ENCODE measurements at places on chromosomes 13 and 19.
A peak's percentile ranks its signal among the peaks of the same experiment; 100 is the strongest.

DNA sequence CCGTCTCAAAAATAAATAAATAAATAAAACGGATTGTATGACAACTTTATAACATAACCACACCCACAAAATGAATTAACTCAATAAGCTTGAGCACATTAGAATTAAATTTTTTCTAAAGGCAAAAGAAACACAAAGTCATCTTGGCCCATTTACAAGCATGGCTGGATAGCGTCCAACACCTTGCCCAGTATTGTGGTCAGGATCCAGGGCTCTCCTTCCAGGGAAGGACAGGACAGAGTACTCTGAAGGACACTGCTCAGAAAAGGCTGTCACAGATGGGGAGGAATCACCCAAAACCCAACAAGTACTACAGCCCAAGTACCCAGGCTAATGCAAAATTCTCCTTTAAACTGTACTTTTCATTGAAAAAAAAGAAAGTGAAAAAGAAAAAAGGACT is 27.1 kb downstream of the SUGP2 start:
- DNase-seq = peak; percentile 29

DNA sequence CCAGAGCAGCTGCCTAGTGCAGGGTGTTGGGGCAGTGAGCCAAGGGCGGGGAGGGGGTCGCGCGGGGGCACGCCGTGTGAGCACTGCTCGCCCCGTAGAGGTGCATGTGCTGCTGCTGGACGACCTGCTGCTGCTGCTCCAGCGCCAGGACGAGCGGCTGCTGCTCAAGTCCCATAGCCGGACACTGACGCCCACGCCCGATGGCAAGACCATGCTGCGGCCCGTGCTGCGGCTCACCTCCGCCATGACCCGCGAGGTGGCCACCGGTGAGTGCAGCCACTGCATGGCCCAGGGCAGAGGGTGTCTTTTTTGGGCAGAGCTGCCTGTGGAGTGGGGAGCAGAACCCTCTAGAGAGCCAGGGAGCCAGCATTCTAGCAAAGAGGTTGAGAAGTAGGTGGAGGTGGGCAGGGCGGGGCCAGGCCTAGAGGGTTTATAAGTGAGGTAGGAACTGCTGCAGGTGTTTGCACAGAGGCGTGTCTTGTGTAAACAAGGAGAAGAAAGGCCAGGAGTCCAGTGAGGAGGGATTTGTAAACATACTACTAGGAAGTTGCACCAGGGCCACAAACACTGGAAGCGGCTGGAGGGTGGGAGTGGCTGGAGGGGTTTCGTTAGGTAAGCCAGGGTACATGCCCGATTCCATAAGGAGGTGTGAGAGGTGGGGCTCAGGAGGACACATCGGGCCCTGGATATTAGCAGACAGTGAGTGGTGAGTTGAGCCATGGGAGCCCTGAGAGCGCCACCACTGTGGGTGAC is 21.3 kb downstream of the ARHGEF1 start:
- DNase-seq = no peak

- DNase-seq = peak; percentile 77
Observed at GRCh38 chr13:113153810-113154748, 4.4 kb upstream of the PROZ start.

- DNase-seq = peak; percentile 60
Observed at GRCh38 chr19:925087-925525, 729 bp upstream of the ARID3A start.

- DNase-seq = no peak
Observed at GRCh38 chr13:107512551-107512950, 702.8 kb downstream of the LIG4 start.

- peak; percentile 55 for DNase-seq
Observed at GRCh38 chr13:98761126-98761985, 8.9 kb upstream of the SLC15A1 start.

DNA sequence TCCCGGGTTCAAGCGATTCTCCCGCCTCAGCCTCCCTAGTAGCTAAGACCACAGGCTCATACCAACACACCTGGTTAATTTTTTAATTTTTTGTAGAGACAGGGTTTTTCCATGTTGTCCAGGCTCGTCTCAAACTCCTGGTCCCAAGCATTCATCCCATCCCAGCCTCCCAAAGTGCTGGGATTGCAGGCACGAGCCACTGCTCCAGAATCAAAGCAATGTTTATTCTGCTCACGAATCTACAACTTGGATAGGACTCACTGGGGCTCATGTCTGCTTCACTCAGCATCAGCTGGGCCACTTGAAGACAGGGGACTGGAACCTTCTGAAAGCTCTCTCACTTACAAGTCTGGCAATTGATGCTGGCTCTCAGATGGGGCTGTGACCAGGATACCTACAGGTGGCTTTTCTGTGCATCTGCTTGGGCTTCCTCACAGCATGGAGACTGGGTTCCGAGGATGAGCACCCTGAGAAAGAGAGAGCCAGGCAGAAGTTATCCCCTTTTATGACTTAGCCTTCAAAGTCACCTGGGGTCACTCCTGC is 8.2 kb upstream of the ZNF792 start:
- DNase-seq = no peak

DNA sequence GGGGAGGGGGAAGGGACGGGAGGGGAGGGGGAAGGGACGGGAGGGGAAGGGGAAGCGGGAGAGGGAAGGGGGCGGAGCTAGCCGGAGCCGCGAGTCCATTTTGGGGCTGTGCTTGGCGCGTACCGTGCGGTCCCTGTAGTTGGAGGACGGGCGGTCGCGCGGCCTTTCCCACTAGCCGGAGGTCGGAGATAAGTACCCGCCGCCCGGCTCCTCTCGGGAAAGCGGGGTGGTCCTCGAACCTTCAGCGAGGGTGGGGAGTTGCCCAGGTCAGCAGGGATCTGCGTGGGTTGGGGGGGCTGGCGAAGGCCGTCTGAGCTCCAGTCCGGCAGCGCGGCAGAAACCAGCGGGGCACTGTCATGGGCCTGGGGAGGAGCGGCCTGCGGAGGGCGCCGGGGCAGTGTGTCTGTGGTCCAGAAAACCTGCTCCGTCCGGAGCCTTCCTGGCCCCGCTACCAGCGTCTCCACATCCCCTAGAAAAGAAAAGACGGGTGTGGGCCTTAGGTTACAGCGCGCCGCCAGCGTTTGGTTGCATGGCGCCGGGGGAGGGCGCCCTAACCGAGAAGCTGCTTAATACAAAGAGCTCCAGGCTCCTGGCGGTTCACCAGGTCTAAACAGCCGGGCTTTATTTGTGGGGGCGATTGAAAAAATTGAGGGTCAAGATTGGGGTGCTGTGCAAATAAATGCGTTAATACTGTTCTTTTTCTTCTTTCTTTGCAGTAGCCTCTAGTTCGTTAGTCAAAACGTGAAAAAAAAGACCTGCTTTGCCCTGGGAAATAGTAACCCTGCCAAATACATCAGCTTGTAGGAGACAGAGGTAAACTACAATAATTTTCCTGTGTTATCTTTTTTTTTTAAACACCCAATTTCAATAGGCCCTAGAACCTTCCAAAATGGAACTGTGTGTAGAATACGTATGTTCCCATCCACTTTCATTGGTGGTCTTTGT is at the start of gene TRIM13:
Gene TRIM13 (plus strand): TSS at position 92 of the 945 bp plus-strand sequence. CDS start 14,899 bp downstream, outside the sequence.
- DNase-seq = peak; percentile 89

DNA sequence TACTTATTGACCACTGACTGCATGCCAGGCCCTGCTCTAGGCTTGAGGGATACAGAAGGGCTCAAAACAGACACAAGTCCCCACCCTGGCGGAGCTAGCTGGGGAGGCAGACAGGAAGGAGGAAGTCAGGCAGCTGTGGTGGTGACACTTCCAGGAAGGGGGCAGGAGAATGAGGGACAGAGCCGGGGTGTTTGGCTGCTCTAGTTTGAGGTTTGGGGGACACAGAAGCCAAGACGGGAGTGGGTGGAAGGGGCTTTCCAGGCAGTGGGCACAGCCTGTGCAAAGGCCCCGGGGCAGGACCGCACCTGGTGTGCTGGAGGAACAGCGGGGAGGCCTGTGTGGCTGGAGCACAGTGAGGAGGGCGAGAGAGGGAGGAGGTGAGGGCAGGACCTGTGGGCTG is 4.0 kb downstream of the MRPL54 start:
- DNase-seq = no peak

DNA sequence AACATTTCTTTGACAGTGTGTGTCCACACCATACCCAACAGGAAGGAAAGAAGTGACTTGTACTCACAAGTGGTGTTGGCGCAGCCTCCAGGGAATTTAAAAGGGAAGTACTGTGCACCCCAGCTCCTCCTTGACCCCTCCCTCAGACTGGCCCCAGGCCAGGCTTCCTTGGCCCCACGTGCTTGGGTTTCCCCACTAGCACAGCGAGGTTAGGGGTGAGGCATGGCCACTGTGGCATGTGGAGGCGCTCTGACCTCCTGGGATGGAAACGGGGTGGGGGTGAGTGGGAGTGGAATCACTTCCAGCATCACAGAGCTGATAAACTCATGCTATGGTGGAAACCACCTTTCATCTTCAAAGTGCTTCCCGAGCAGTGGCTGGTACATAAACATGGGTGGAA is 168.6 kb downstream of the ZNF536 start:
- no peak for DNase-seq

DNA sequence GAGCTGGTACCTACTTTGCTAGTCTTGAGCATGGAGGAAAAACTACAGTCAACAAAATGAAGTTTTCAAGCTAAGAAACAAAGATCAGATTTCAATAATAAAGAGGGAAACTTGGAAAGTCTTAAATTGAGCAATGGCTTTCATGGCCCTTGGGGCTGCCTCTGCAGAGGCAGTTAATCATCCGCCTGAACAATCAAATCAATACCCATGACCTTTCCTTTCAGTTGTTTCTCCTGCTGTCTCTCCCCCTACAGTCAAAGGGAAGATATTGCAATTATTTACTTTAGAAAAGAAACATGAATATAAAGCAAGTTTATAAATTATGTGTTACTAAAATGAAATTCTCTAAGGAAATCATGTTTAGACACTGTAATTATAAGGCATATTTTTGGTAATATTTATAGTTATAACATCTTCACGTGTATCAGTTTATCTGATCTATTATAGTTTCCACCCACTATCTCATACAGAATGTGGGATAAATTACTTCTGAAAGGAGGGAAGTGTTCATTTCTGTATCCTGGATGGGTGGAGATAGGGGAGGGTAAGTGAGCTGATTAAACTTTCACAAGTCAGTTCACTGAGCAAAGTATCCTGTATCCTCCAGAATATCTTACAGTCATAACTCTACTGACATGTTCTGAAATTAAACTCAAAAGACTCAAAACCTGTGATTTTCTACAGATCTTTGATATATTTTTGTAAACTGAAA is 72.4 kb upstream of the TSC22D1 start:
- peak; percentile 14 for DNase-seq

- DNase-seq = no peak
Observed at GRCh38 chr19:1267477-1268225, 1.5 kb upstream of the CIRBP start.

DNA sequence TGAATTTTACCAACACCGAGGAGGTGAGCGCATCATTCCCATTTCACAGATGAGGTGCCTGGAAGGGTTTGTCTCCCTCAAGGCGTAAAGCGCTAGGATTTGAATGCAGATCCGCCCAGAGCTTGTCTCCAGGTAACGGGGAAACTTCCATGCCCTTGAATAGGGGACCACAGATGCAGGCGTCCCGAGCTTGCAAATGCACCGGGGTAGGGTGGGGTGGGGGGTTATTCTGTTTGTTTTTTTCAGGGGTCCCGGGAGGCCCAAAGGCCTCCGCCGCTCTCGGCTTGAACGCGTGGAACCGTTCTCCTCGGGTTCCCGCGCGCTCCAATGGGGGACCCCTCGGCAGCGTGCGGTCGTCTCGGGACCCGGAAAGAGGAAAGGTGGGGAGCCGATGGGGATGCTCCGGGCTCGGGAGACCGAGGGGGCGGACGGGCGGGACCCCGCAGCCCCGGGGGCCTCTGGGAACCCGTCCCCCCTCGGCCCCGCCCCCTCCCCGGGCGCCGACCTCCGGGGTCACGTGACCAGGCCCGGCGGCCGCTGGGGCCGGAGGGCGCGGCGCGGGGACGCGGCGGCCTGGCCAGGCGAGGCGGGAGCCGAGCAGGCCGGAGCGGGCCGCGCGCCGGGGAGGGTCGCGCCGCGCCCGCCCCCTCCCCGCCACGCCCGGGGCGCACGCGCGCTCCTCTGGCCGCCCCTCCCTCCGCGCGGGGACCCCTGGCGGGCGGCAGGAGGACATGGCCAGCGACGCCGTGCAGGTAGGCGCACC is at the start of gene PKN1:
Gene PKN1 (plus strand): TSS at position 516 of the 763 bp plus-strand sequence. CDS start 216 bp downstream, at position 732.
- peak; percentile 56 for DNase-seq

GRCh38 chr19:55649268-55650125 is 1.5 kb downstream of the CCDC106 start:
- no peak for DNase-seq

DNA sequence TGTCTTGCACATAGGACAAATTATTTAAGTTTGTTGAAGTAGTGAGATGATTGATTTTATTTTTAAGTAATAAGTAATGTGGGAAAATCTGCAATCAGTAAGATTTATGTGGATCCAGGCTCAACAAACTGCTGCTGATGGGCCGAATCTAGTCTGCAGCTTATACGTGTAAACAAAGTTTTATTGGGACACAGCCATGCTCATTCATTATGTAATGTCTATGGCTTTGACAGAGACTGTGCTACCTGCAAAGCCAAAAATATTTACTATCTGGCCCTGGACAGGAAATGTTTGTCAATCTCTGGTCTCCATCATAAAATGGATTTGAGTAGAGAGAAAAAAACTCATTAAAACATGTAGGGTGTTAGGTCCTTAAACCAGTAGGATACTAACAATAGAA is 728.0 kb downstream of the GPC5 start:
- DNase-seq = no peak

DNA sequence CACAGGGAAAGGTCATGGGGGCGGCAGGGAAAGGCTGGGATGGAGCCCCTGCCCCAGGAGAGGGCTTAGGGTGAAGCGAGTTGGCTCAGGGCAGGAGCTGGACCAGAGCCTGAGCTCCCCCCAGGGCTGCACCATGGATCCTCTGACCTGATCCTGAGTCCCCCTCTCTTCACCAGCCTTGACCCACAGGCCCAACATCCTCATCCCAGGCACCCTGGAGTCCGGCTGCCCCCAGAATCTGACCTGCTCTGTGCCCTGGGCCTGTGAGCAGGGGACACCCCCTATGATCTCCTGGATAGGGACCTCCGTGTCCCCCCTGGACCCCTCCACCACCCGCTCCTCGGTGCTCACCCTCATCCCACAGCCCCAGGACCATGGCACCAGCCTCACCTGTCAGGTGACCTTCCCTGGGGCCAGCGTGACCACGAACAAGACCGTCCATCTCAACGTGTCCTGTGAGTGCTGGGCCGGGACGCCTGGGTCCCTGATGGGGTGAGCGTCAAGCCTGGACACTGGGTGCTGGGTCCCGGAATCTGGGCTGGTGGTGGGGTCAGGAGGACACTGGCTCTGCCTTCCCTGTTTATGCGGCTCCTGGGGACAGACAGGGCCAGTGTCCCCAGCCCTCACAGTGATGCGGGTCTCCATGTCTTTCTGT is 842 bp downstream of the SIGLEC9 start:
- DNase-seq = no peak

GRCh38 chr13:71854401-71854800 is 12.6 kb downstream of the DACH1 start:
- DNase-seq = no peak

- DNase-seq = no peak
Observed at GRCh38 chr13:94617389-94618000, 15.8 kb downstream of the GPR180 start.

GRCh38 chr13:67258482-67258881 is 28.3 kb upstream of the PCDH9 start:
- DNase-seq = no peak

DNA sequence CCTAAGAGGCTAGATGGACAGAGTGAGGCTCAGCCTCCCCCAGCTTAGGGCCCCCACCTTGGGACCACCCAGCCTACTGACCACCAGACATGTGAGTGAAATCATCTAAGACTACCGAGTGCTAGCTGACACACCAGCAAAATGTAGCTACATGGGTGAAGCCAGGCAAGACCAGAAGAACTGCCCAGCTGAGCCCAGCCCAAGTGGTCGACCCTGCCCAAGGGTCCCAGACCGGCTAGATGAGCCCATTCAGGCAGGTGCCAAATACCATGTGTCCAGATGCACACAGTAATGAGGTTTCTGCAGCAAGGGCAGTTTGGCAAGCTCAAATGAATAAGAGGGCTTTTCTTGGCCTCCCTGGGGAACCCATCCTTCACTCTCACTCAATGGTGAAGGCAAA is 56.6 kb downstream of the ZNF557 start:
- no peak for DNase-seq
